NCI-H187 treated with DMSO at 0.1 percent for 48 hours (cell line): ENCODE measurements at places on chromosomes 7 and 10.

GRCh38 chr7:112550468-112551060, 69.8 kb downstream of the LSMEM1 start:
- no peak for DNase-seq

DNA sequence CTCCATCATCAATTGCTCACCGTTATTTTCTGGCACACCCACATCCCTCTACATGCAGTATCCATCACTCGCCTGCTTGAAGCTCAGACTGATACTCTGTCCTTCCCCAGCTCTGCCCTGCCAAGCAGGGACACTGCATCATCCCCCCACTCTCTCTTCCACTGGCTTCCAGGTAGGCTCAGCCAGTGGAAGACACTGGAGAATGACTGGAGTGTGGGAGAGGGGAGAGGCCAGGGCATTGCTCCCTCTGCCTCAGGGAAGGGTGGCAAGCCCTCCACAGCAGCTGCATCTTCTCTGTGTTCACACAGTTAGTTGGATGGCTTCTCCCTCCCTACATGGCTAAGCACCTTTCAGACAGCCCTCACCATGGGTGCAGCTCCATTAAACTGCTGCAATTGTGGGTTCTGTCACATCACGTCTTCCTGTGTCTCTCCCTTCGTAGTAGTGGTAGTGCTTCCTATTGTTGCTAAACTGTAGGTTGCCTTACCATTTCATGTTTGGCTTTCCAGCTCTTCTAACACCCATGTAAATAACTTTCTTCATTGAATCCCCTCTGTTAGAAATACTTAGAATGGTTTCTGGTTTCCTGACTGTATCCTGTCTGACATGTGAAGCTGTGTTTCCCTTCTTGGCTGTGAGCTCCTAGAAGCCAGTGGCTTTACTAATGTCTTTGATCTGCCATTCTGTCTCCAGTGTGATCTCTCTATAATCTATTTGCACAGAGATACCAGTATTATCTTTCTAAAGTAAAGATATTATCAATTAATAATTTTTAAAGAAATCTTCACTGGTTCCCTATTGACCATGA, 483.7 kb upstream of the LRRN3 start:
- DNase-seq: no peak

DNA sequence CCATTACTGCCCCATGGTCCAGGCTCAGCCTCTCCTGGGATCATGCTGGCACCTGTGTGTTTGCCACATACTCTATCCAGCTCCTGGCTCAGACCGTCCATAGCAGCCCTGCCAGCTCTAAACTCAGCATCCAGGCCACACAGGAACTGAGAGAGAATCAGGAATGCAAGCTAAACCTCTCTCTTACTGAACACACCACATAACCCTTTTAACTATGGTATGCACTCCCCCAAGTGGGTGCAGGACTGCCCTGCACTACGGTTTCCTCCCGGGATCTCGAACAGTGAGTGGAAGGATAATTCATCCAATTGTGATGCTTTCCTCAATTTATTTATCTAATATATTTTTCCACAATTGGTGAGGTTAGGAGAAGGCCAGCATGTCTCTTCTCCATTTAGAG, 17.1 kb upstream of the ZNF800 start:
- DNase-seq: no peak

DNA sequence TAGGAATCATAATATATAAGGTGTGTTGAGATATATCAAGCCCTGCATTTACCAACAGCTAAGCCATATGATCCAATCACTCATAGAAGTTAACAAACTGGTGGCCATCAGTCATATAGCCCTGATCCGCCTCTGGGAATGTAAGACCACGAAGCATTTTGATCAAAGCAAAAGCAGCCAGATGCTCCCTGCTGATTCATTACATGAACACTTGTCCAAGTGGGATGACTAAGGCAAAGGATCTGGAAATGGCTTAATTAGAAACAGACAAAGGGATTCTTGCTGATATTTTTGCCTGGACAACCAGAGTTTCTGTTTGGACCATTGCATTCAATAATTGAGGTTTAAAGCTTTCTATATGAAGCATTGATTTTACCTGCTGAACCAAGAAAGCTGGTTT, 535.5 kb downstream of the GPAM start:
- DNase-seq: no peak
